ENCODE measurements at places on chromosomes 13 and 19.

GRCh38 chr13:104553186-104553585 is 1487.0 kb upstream of the SLC10A2 start:
- DNase-seq = no peak

DNA sequence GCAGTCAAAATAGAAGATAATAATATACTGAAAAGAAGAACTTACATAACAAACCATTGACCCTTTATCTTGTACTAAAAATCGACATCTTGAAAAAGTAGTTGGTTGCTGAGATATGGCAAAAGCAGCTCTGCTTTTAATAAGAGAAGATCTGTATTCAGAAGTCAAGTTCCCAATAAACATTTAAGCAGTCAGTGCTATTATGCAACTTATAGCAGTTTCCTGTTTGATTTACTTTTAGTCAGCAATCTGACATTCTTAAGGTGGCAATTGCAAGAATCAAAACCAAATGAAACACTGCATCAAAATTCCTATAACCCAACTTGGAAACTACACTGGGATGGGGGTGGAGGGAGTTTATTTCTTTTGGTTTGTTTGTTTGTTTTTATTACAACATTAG is 165.5 kb downstream of the TBC1D4 start:
- no peak for DNase-seq

DNA sequence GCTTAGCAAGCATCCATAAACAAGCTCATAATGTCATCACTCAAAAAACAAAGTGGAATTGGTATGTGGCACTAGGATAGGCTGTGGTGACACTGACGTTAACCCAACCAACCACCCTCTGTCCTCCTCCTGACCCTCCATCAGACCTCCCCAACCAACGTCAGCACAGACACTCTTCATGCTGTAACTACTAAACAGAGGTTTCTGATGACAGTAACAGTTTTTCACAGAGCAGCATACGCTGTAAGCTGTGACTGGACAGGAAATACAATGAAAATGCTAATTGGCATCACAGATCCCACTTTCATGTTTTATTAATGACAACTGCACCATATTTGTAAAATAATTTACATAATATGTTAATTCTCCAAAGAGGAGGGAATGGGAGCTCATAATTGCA is 238.0 kb downstream of the IRS2 start:
- DNase-seq = no peak

- DNase-seq = no peak
Observed at GRCh38 chr19:18426416-18426767, 7.2 kb downstream of the SSBP4 start.

- DNase-seq = no peak
Observed at GRCh38 chr13:39900106-39900750, 244.8 kb downstream of the COG6 start.

Data from NCI-H1417 treated with DMSO at 0.1 percent for 48 hours (cell line).